ENCODE measurements at places on chromosomes 11 and 22.

DNA sequence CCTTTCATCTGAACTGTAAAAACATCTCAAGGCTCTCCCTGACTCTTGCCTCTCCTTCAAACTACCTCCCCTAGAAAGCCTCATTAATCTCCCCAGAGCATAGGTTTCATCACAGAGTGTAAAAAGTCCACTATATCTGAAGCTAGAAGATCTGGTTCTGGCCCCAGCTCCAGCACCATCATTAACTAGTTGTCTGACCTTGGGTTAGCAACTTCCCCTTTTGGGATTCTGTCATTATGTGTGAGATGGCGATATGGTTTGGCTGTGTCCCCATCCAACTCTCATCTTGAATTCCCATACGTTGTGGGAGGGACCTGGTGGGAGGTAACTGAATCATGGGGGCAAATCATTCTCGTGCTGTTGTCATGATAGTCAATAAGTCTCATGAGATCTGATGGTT lies 97.3 kb downstream of the KCNC1 start:
- no peak for DNase-seq

- DNase-seq = no peak
Observed at GRCh38 chr11:119366690-119367620, 14.5 kb downstream of the USP2 start.

DNA sequence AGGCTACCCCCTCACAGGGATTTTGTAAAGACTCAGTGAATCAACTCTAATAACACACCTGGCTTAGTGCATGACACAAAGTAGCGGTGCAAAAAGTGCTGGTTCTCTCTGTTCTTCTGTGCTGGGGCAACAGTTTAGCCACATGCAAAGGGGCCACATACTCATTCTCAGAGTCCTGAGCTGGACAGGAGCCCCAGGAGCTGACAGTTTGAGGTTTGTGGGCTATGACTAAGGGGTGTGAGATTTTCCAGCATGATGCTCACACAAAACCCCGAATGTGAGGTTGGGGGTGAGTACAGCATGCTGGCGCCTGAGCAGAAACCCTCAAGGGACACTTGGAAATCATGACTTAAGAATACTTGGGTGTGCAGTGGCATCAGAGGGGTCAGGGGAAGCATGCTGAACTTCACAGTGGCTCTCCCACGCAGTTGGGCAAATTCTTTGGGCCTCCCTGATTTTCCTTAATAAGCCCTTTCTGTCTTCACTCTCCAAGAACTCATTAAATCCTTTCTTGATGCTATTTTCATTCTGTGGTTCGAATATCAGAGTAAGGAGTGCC lies 31.0 kb downstream of the TMPRSS5 start:
- DNase-seq = no peak

- DNase-seq = no peak
Observed at GRCh38 chr11:60513496-60514460, 1.4 kb upstream of the MS4A13 start.

DNA sequence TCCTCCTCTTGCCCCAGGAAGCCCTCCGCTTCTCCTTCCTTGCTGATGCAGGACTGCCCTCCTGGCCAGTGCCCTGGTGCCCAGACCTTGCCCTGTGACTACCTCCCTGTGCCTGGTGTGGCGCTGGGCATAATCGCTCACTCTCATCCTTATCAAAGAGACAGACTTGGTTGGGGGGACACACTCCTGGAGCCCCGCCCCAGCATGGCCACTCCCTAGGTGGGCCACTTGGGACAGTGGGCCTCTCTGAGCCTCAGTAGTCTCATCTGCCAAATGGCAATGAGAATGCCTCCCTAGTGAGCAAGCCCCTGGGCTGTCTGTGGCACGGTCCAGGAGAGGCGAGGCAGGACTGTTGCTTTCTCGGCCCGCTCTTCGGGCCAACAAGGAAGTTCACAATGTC lies 72.7 kb upstream of the TSPAN18 start:
- no peak for DNase-seq

DNA sequence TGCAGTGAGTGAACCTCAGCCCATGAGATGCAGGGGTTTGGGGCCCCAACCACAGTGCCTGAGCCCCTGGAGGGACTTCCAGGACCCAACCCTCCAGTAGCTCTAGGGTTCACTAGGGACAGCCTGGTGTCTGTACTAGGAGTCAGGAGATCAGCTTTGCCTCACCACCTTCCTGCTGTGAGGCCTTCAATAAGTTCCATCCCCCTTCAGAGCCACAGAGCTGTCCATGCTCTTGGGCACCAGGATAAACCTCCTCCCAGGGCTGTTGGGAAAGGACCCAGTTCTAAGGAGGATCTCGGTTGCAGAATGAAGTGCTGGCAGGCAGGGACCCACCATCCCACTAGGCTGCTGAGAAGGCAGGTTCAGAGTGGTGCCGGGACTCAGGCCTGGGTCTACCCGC lies 9.7 kb downstream of the ARHGEF17 start:
- DNase-seq = no peak

GRCh38 chr11:129285402-129285786 lies 90.3 kb upstream of the BARX2 start:
- no peak for DNase-seq

DNA sequence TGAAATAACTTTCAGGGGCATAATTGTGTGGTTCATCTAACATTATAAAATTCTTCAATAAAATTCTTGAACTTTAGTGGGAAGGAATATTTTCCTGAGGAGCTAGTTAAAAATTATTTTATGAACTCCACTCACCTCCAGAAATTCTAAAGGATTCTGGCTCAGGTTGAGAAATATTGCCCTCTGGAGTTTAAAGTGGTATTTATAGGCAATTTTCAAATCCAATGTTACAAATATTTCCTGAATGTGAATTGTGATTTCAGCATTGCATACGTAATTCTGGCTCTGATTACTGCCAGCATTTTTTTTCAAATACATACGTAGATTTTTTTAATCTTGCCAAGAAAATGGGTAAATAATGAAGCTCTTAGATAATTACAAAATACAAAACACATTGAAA lies 598.2 kb upstream of the ANO3 start:
- no peak for DNase-seq

DNA sequence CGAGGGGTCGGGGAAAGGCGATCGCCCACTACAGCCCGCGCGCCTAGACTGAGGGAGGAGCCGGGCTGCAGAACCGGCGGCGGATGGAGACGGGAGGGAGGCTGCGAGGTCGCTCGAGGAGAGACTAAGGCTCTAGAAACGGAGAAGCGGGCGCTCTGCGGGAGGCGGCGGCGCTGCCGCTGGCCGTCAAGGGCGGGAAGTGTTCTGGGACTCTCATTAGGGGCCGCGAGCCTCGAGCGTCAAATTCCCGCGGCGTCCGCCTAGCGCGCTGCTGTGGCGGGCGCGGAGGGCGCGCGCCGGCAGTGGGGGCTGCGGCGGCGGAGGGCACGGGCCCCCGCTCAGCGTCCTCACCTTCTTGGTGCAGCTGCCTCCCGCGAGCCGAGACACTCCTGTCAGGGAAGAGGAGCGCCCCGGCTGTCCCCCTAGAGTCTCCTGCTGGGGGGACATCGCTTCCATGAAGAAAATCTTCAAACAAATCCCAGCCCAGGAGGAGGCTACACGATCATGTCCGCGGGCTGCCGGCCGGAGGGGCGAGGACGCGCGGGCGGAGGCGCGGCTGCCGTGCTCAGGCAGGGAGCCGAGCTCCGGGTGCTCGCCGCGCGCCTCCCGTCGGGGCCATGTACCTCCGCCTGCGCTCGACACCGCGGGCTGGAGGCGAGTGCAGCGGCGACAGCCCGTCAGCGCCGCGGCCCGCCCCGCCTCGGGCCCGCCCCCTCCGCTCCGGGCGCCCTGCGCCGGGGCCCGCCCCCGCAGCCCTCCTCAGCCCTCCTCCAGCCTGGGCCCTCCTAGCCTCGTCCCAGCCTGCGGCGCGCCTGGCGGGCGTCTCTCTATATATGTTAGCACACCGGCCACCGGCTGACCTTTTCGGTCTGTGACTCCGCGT lies at the start of gene ARHGAP20:
ARHGAP20 (minus strand) TSS at position 662 of the 883 bp plus-strand sequence; CDS start at position 456, 206 bp downstream.
- no peak for DNase-seq

- no peak for DNase-seq
Observed at GRCh38 chr22:38065539-38065938, 8.3 kb downstream of the PICK1 start.

DNA sequence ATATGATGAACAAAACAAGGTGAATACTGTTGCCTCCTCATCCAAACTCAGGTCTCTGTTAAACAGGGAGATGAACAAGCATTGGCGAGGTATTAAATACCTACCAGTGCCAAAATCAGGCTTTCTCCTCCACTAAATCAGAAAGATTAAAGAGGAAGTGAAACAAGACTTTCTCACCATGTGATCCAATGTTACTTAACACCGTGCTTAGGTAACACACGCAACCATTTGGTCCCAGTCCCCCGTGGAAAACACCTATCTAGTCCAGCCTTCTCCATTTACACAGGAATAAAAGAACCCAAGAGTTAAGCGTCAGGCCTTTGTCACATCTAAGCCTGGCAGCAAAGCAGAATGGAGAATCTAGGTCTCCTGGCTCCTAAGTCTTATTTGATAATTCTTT lies 34.5 kb downstream of the TENM4 start:
- no peak for DNase-seq

GRCh38 chr11:64989416-64989815 lies 7.4 kb downstream of the BATF2 start:
- DNase-seq = no peak

- no peak for DNase-seq
Observed at GRCh38 chr11:75276686-75277085, 36.1 kb downstream of the TPBGL start.

- no peak for DNase-seq
Observed at GRCh38 chr11:76225122-76225611, 18.9 kb upstream of the WNT11 start.

DNA sequence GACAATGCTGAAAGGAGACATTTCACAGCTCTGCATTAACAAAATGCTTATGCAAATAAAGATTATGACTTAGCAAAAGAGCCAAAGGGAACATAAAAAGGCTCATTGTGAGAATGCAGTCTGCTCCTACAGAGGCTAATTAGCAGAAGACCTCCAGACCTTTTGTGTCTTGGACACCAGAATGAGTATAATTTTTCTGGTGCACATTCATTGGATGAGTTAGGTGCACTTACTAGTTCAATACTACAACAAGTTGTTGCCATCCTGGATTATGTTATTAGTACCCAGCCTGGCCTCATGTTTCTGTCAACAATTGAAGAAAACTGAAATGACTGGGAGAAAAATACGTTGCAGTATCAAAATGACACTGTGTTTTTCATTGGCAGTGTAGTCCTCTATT lies 613.2 kb upstream of the CHORDC1 start:
- DNase-seq = no peak

DNA sequence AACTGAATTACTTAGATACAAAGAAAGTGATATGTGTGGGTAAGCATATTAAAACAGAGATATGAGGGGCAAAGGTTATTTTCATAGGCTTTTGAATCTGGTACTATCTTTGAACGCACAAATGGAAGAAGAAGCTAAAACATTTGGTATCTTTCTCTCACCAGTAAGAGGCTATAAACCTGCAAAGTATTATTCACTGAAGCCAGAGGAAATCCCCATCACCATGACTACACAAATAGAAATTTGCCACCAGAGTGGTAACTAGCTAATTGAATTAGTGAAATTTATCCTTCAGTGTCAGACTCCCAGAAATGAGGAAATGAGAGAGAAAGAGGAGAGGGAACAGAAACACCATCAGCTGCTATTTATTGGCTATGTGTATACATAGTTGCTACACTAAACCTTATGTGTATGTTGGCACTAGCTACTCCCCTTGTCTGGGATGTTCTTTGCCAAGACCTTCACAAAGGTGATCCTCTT lies 503.4 kb downstream of the DLG2 start:
- DNase-seq = no peak

- DNase-seq = no peak
Observed at GRCh38 chr11:81259471-81259870, 1474.2 kb downstream of the FAM181B start.

DNA sequence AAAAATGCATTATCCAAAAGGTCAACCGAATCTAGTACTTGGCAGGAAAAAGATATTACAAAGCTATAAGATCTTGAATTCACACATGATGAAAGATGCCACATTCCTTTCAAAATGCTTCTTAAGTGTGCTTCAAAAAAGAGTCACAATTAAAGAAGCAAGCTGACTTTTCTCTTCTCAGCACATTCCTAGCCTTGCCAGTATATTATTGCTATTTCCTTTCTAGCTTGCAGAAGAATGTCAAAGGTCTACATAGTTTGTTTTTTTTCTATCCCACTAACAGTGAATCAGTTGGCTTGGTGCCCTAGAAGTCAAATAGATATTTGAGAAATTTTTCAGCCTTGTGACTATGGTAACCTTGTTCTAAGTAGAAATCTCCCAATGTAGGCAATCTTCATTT lies 56.8 kb downstream of the GUCY1A2 start:
- DNase-seq = peak; percentile 58

- DNase-seq = no peak
Observed at GRCh38 chr11:79400717-79401330, 40.0 kb downstream of the TENM4 start.

- no peak for DNase-seq
Observed at GRCh38 chr11:94597896-94598295, 30.7 kb downstream of the PIWIL4 start.

DNA sequence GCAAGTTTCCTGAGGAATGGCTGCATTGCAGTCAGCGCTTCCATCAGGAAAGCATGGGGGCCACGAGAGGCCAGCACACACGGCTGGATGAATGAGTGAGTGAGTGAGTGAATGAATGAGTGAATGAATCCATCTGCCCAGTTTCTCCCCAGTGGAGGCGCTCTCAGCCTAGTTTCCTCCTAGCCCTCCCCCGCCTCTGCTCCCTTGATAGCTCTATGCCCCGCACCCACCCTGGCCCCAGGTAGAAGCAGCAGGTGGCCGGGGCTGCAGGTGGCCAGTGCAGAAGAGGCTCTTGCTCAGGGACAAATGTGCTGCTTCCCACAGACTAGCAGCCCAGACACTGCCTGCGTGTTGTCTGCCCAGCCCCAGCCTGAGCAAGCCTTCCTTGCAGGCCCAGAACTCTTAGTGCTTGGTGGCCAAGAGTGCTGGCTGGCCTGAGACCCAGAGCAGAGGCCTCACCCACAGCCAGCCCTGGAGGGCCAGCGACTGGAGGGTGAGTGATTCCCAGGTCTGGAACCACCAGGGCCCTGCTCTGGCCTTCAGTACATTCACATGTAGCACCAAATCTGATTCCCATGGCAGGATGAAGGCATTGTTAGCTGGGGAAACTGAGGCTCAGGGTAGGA lies 31.1 kb upstream of the PDGFB start:
- DNase-seq = no peak

DNA sequence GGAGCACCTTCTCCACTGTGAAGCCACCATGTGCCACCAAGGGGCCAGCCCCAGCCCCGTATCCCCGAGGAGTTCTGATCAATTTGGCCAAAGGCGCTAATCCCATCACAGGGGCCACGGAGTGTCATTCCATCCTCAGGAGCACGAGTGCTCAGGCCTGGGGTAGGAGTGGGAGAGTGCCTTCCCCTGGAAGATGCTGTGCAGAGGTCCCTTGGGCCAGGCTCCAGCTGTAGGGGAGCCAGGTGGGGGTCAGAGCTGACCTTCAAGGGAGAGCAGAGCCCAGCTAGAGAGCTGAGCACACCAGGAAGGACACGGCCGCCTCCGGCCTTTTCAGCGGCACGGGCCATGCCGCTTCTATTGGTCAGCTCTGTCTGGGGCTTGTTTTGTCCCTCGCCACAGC lies 1459.9 kb downstream of the BRD1 start:
- DNase-seq = no peak

All from glomerular endothelial cell (primary cell).